ENCODE measurements at places on chromosomes 1 and 21.

GRCh38 chr1:176765608-176766007, 302.6 kb downstream of the PAPPA2 start:
- DNase-seq = no peak

DNA sequence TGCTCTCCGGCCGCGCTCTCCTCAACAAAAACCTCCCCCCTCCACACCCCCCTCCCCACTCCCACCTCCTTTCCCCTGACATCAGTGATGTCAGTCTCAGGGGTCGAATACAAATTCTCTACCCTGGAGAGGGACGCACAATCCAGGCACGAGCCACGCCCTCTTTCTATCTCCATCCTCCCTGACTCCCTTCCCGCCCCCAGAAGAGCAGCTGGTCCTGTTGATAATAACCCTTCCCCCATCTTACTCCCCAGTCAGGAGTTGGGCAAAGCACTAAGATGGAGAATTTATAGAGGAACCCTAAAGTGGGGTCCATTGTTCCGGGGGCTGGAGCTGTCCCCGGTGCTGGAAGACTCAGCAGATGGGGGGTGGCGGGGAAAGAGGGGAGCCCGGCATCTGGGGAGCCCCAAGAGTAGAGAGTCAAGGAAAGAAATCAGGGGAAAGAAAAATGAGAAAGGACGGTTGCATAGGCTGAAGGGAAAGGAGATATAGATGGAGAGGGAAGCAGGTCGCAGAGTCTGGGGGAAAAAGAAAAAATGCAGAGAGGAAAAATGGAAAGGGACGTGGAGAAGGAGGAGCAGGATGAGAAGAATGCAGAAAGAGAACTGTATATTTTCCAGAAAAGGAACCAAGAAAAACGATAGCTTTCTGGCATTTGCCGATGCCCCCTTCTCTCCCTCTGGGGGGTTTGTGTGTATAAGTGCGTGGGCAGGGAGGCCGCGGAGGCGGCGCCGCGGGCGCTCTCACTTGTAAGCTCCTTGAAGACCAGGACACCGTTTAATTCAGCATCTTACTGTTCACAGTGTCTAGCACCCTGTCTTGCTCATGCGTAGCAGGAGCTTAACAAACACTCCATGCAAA, at the start of gene CELF3:
Gene CELF3, minus strand, starts transcription at position 33 of the 861 bp plus-strand sequence. CDS start 783 bp downstream, outside the sequence.
- no peak for DNase-seq

DNA sequence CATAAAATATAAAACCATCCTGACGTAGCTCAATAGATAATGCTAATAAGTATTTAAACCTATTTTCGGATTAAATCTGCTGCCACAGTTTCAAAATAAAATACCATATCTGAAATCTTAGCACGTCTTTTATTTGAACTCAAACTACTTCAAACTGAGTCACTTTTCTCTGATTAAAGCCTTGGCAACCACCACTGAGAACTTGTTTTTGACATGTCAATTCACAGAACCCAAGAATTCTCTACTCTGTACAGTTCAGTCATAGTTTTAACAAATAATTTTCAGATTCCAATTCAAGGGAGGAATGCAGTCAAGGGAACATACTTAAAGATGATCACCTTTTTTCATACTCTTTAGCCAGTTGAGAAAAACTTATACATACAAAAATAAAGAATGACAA, 643.2 kb downstream of the KCNT2 start:
- DNase-seq = no peak

GRCh38 chr1:30505853-30506252, 217.5 kb downstream of the MATN1 start:
- no peak for DNase-seq

DNA sequence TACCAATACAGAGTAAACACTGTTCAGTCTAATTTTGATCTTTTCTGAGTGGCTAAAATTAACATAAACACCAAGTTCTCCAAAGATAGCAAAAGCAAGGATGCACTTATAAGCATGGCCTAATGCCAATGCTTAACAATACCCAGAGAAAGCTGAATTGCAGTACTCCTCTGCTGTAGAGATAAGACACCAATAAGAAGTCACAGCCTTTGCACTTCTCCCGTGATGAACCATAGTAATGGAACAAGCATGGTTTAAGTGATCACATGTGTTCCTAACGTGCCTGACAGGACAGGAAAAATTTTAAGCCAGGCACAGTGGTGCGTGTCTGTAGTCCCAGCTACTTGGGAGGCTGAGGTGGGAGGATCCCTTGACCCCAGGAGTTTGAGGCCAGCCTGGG, 5.6 kb downstream of the PRDX1 start:
- no peak for DNase-seq

DNA sequence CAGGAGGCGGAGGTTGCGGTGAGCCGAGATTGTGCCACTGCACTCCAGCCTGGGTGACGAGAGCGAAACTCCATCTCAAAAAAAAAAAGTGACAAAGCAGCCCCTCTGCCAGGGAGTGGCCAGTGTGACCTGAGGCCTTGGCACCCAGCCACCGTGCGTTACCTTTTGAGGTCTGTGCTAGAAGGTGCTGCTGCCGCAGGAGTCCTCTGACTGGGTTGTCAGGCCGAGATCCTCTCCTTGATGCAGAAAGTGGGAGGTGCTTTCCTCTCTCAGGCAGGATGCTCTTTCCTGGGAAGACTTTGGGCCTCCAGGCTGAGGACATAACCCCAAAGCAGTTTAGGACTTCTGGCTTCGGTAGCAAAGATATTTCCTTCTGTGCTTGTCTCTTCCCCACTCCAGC, 280.5 kb upstream of the VAMP3 start:
- no peak for DNase-seq

- no peak for DNase-seq
Observed at GRCh38 chr1:162444903-162445302, 33.0 kb upstream of the SH2D1B start.

GRCh38 chr1:241932845-241933244, 24.7 kb upstream of the BECN2 start:
- DNase-seq = no peak

DNA sequence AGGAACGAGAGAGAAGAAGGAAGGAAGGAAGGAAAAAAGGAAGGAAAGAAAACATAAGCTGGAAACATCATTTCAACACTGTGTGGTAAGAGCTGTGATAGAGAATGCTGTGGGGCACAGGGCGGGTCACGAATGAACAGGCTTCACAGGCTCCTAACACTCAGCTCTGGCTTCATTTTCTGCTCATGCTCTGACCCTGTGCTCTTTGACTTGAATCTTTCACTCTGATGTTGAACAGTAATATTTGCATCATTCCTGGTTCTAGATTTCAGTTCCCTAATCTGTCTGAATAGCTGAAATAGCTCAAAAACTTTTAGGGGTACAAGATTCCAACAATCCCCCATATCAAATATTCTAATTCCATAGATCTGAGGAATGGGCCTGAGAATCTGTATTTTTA, 207.3 kb downstream of the LHX8 start:
- no peak for DNase-seq

DNA sequence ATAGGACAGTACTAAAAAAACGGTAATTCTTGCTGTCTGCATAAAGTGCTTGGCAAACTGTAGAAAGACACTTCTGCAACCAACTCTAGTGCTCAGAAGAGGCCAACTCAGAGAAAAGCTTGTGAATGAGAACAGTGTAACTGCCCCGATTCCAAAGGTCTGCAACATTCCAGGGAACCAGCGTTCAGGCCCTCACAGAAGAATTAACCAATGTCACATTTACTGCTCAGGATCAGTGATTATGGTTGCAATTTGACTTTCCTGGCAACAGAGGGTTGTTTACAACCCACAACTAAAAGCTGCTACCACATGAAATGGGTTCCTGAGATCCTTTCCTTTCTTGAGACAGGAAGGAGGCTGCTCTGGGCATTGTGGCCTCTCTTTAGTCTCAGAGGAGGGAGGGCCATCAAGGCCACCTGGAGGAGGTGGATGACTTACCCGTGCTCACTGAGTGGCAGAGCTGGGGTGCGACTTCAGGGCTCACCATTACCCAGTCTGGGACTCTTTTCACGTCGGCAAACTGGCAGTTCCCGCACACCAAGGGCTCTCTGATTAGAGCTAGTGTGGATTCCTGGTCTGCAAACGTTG, 15.3 kb downstream of the SRSF4 start:
- no peak for DNase-seq

GRCh38 chr1:214898161-214898560, 184.4 kb upstream of the KCNK2 start:
- DNase-seq = no peak

- no peak for DNase-seq
Observed at GRCh38 chr1:214640431-214641213, 37.6 kb downstream of the CENPF start.

GRCh38 chr1:209989525-209989924, 51.5 kb downstream of the SYT14 start:
- DNase-seq = no peak

GRCh38 chr1:19725606-19726005, 60.9 kb downstream of the HTR6 start:
- no peak for DNase-seq

DNA sequence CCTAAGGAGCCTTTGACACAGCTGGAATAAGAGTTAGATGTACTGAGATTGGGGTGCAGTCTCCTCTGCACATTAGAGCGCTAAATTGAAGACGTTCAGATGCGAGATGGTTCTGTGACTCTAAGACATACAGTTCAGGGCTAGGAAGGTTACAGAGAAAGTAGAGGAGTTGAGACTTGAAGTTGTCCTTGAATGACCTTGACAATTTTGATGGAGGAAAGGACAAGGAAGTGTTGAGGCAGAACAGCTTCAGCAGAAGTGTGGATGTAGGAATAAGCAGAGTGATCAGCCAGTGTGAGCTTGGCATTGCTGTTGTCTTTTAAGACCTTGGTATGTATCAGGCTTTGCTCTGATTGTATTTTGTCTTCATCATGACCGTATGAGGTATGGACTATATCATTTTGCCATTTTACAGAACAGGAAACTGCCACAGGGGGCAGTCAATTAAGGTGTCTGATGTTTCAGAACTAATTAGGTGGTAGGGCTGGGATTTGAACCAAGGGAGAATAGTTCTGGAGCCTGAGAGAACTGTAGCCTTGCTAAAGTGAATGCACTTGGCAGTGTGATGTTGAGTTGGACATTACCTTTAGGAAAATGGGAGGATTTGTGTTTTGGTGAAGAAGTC, 9.2 kb downstream of the TTF2 start:
- DNase-seq = no peak

GRCh38 chr21:45551316-45551715, 9.1 kb upstream of the SLC19A1 start:
- no peak for DNase-seq

DNA sequence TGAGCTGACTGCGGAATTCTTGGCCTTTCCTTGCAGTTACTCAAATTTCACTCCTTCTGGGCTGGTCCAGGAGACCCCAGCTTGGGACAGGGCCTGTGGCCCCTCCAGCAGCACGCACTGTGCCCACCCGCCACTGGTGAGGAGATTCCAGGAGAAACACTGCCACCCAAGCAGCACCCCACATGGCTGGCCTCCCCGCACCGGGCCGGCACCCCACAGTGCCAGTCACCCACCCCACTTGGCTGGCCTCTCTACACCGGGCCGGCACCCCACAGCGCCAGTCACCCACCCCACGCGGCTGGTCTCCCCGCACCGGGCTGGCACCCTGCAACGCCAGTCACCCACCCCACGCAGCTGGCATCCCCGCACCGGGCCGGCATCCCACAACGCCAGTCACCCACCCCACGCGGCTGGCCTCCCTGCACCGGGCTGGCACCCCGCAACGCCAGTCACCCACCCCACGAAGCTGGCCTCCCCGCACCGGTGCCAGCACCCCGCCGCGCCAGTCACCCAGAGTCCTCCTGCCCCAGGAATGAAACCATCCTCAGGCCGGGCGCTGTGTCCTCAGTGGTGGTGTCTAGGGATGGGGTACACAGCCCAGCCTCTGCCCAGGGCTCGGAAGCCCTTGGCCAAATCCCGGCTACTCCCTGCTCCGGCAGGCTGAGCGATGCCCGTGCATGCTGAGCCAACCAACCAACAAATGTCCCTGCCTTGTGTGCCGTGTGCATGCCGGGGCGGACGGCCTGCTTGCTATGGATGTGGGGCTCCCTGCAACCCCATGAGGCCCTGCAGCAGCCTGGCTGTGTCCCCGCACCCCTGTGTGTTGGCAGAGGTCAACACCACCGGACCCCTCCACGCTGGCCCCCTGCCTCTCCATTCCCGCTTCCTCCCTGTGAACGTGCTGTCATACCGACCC, 38.6 kb upstream of the TSPEAR start:
- DNase-seq = no peak

GRCh38 chr21:18655931-18656330, 252.3 kb upstream of the TMPRSS15 start:
- DNase-seq = no peak

DNA sequence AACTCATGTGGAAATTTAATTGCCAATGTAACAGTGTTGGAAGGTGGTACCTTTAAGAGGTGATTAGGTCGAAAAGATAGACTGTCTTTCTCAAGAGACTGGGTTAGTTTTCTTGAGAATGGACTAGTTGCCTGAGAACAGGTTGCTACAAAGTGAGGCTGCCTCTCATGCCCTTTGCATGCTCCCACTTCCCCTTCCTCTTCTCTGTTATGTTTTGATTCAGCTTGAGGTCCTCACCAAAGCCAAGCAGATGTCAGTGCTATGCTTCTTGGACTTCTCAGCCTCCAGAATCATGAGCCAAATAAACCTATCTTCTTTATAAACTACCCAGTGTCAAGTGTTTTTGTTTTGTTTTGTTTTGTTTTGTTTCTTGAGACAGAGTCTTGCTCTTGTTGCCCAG, 187.0 kb upstream of the RUNX1 start:
- DNase-seq = no peak

- DNase-seq = no peak
Observed at GRCh38 chr1:207486198-207486597, 9.8 kb upstream of the CR1 start.

DNA sequence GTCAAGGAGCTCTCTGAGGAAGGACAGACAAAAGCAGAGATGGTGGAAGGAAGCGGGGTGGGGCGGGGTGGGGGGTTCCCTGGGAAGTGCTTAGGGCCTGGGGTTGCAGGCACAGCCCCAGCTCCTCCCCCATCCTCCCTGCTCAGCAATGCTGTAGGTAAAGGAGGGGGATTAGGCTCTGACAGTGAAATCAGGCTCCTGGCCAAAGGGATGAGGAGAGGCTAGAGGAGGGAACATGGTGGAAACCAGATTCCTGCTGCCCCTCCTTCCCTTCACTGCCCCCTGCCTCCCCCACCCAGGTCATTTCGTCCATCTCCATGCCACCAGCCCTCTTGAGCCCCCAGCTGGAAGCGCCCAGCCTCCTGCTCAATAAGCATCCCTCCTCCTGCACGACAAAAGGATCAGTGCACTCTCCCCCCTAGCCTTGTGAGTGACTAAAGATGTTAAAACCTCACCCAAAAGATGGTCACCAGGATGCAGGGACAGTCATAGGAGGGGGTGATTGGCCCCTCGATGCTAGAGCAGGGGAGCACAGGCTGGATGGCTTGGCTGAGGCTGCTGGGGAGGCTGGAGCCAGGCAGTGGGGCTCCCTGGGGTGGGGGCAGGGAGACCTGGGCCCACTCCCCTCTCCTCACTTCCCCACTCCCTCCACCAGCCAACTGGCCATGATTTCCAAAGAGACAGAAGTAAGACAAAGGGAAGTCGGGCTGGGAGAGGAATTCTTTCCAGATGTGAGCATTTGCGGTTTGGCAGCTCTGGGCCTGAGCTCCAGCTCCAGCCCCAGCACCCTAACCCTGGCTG, 2.2 kb upstream of the CRABP2 start:
- no peak for DNase-seq
